ENCODE measurements at places on chromosomes 1 and 21.

DNA sequence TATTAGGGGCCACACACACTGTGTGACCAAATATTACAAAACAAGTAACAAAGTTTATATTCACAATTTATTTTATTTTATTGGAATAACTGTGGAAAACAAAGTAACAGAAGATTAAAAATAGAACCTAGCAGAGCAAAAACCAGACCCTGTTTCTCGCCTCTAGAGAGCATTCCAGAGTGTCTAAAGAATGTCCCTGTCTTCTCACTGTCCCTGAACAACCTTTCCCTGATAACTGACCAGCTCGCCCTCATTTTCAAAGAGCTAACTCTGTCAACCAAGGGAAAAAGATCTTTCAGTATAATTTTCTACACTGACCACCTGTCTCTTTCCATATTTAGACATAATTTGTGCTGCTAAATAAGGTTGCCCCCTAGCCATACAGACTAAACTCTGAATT is 646.9 kb downstream of the USP25 start:
- no peak for DNase-seq

DNA sequence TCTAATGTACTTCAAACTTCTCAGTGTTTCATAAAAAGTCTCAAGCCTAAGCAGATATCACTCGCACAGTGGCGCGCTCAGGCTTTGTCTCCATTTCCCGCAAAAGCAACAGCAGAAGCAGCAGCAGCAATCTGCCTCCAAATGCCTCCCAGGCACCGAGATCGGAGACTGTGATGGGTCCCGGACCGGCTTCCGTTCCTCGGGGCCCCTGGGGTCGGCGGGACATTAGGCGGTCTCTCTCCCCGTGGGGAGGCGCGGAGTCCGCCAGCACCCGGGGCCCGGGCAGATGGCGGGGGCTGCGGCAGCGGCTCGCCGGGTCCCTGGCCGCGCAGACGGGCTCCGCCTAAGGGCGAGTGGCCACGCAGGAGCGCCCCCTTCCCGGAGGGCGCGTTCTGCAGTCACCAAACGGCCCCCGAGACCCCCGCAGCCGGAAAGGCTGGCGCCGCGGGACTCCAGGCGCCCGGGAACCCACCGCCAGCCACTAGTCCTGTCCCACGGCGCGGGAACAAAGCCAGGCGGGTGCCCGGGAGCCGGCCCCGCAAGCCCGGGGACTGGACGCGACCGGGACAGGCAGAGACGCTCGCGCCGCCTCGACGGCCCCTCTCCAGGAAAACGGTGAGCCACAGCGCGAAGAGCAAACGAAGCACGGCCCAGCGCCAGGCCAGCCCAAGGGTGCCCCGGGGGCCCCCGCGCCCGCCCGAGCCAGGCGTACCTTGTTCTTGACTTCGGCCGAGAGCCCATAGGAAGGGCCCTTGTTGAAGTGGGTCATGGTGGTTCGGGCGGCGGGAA is 590 bp downstream of the CNN3 start:
- DNase-seq: no peak

GRCh38 chr1:39317111-39317510 is 112.6 kb downstream of the MACF1 start:
- no peak for DNase-seq

- DNase-seq: no peak
Observed at GRCh38 chr1:153527023-153527682, 8.6 kb downstream of the S100A6 start.

DNA sequence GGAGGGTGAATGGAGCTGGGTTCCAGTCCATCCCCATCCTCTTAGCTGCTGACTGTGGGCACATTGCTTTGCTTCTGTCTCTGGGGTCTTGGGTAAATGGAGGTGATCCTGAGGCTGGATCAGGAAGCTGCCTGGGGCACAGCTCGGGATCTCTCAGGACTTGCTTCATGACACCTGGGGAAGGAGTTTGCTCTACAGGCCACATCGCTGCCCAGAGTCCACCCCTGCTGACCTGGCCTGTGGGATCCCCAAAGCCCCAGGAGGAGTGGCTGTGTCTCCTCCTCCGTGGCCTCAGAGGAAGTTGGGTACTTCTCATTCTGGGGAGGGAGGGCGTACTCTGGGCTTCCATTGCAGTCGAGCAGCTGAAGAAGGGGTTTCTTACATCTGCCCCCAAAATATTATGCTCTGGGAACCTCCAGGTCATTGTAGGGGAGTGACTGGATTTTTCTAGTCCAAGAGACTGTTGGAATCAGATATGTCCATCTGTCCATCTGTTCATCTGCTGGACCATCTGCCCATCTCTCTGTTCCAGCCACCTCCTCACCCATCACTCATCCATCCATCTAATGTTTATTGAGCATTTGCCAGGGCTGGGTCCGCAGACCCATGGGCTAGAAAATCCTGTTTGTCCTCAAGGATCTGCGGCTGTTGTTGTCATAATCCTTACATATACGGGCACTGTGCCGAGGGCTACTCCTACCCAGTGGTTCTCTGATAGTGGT is 45.9 kb downstream of the ARHGEF10L start:
- no peak for DNase-seq

- no peak for DNase-seq
Observed at GRCh38 chr1:110636149-110636935, 30.2 kb upstream of the KCNA2 start.

- no peak for DNase-seq
Observed at GRCh38 chr1:207828485-207829158, 76.8 kb downstream of the CD46 start.

DNA sequence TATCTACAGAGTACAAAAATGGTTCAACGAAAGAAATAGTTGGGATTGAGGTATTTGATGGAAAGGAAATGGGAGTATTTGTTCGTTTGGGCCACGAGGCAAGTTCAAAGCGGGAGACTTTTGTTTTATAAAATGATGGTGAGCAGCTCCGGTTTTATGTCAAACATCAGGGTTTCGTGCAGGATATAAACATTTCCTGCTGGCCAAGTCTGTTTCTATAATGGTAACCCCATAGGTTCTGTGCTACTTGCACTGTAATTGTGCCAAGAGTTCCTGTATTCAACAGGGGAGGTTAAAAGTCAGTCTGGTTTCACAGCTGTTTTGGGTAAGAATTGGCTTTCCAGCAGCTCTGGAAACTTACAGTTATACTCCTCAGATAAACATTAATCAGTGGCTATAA is 290.3 kb upstream of the NRIP1 start:
- DNase-seq: no peak

DNA sequence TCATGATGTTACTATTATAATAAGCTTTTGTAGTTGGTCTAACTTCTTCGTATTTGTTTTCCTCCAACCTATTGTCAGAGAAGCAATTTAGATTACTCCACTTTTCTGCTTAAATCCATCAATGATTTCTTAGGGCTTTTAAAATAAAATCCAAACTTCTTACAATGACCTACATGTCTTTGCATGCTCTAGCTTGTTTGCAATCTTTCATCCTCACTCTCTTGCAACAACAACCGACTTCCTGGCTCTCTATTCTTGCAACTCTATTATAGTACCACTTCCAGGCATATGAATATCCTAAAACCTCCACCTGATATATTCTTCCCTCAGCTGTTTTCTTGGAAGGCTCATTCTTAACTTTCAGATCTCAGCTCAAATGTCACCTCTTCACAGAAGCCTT is 1288.7 kb downstream of the PLA2G4A start:
- DNase-seq: no peak
